Calu3 (cell line): ENCODE measurements at places on chromosomes 4 and X.

DNA sequence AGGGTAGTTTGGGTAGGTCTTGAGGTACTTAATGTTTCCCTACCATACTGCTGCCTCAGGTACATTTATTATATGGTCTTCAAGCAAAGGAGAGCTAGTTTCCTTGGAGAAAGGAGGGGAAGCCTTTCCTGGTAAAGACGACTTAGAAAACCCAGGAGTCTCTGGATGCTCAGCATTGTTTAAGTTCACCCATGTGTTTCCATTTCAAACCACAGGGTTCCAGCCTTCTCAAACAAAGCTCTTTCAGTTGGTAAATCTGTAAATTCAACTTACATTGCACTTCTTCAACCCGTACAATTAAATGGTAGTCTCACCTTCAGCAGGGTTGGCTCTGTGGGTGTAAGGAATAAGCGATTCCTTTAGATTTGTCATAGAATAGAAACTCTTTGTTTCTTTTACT, 111.9 kb upstream of the UNC5C start:
- no peak for DNase-seq
- no peak overlapping the region for H3K27ac ChIP-seq
- no peaks in the 10 kb centered on the region for H3K36me3 ChIP-seq
- H3K4me1 ChIP-seq = no peaks in the 10 kb centered on the region

DNA sequence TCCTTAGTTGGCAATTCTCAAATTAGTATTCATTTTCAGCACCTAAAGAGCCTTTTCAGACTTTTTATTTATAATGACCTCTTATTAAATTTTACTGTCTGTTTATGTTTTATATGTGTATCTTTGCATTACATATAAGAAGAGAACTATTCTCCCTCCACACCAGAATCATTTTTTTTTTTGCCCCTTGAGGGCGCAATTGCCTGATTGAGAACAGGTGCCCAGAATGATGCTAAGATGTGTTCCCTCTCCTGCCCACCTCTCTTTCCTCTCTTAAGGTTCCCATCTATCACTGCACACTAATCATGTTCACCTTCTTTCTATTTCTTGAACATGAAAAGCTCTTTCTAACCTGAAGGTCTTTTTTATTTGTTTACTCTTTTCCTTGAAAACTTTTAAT, 44.2 kb upstream of the ADAM29 start:
- DNase-seq = peak; percentile 51
- H3K4me3 ChIP-seq = no peak overlapping the region
- H3K4me1 ChIP-seq = peaks cover 40% of the 10 kb centered on the region
- no peaks in the 10 kb centered on the region for H3K27me3 ChIP-seq

- peaks cover 67% of the 10 kb centered on the region for H3K27me3 ChIP-seq
- no peaks in the 10 kb centered on the region for H3K36me3 ChIP-seq
- no peak overlapping the region for H3K4me3 ChIP-seq
- no peaks in the 10 kb centered on the region for H3K4me1 ChIP-seq
- DNase-seq = no peak
- H3K27ac ChIP-seq = no peak overlapping the region
Observed at GRCh38 chrX:72079607-72080006, 52.1 kb downstream of the RTL5 start.

DNA sequence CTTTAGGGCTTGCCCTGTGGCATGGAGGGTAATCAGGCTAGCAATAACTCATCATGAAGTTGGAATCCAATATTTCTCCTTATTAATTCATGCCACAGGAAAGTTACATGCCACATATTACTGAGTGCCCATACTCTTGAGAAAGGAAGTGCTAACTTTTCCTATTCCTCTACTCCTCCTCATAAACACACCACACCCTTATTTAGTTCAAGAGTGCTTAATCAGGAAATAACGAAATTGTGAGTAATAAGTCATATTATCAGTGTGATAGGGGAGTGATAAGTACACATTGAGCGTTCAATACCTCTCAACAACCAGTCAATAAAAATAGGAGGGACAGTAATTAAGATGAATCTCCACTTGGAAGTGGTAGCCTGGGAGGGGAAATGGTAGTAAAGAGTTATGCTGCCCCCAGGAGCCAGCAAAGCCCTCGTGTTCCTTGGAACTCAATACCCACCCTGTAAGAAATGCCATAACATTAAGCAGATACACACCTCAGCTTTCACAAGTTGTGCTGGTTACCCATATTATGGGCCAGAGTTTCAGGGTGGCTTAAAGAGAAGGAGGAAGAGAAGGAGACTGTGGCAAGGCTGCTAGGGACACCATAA, 410.0 kb upstream of the NR3C2 start:
- H3K36me3 ChIP-seq = peaks cover 10% of the 10 kb centered on the region
- H3K27me3 ChIP-seq = no peaks in the 10 kb centered on the region
- peaks cover 49% of the 10 kb centered on the region for H3K4me1 ChIP-seq
- peak; percentile 31 for DNase-seq
